ENCODE measurements at places on chromosomes 4 and X.

- DNase-seq: no peak
Observed at GRCh38 chr4:118265312-118266144, 87.3 kb downstream of the PRSS12 start.

DNA sequence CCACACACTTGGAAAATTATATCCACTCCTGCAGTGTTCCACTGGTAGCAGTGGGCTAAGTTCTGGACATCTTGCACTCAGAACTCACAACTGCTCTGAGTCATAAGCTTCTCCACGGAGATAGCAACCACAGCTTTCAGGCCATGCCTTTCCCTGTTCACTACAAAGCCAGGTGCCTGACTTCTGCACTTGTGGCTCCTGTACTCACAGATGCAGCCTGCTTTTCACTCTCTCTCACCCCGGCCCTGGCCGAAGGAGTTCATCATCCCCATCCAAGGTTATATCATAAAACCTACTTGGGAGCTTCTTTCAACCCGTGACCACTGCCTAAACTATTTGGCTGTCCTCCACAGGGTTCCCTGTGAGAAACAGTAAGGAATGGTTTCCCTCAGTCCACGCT lies 999.4 kb downstream of the GLUD2 start:
- no peak for DNase-seq

- DNase-seq: no peak
Observed at GRCh38 chrX:55907968-55908607, 190.5 kb downstream of the RRAGB start.

DNA sequence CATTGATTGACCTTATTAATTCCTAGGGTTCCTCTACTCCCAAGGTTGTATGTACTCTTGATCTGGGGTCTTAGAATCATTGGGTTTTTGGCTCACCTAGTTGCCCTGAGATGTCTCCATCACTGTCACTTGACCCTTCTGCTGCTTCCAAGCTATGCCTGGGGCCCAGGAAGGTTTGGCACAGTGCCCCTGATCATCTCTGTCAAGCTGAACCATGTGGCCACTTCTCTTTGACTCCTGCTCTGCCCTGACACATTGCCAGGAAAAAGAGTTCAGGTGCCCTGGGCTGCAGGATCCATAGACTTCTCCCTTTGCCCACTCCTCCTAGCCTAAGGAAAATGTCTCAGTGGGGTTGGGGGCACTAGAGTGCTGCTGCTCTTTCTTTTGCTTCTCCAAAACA lies 3.9 kb upstream of the CHST7 start:
- DNase-seq: no peak

DNA sequence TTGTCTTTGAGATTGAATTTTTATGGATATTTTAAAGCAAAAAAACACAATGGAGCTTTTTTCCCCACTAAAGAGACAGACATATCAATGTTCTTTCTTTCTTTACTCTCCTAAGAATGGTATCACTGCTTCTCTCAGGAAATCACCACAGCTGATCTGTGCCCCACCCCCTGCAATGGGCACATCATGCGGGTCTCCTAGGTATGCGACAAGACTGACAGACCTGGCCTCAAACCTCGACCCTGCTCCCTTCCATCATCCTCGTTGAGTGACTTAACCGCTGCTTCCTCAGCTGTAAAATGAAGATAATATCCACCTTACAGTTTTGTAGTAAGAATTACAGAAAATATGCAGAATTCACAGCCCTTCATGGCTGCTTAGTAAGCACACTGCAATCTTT lies 58.3 kb downstream of the LEF1 start:
- DNase-seq: no peak

DNA sequence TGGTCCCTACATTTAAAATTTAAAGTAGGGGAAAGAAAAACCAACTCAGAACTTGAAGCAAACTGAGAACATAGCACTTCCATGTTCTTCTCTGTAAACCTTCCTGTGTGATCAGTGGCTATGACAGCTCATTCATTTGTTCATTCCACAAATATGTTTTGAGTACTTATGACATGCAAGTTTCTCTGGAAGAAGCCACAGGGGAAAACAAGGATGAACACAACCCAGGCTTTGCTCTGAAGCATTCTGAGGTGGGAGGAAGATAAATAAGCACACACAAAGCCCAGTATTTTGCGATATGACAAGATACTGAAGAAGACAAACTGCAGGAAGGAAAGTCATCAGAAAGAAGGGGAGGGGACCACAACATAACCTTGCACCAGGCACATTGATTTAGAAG lies 96.4 kb downstream of the CHIC2 start:
- no peak for DNase-seq

- no peak for DNase-seq
Observed at GRCh38 chr4:154487145-154487544, 4.5 kb downstream of the DCHS2 start.

GRCh38 chr4:117077760-117078159 lies 7.6 kb downstream of the TRAM1L1 start:
- DNase-seq: no peak

DNA sequence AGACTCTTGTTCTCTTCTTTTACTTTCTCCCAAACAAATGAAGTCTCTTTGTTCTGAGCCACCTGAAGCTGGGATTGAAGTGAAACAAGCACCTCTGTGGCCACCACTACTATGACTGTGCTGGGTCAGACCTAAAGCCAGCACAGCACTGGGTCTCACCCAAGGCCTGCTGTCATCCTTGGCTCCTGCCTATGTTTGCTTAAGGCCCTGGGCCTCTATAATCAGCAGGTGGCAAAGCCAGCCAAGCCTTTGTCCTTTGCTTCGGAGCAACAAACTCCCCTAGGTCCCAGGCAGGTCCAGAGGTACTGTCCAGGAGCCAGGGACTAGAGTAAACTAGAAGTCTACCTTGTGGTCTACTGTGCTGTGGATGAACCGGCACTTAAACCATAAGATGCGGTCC lies 220.6 kb upstream of the ARSJ start:
- no peak for DNase-seq

DNA sequence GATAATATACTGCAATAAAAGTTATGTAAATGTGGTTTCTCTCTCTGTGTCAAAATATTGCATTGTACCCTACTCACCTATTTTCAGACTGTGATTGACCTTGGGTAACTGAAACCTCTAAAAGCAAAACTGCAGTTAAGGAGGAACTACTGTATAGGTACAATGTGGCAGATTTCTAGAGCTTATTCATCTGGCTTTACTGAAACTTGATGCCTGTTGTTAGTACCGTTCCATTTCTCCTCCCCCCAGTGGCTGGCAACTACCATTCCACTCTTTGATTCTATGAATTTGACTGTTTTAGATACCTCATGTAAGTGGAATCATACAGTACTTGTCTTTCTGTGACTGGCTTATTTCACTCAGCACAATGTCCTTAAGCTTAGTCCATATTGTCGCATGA lies 61.9 kb downstream of the HOPX start:
- DNase-seq: no peak

DNA sequence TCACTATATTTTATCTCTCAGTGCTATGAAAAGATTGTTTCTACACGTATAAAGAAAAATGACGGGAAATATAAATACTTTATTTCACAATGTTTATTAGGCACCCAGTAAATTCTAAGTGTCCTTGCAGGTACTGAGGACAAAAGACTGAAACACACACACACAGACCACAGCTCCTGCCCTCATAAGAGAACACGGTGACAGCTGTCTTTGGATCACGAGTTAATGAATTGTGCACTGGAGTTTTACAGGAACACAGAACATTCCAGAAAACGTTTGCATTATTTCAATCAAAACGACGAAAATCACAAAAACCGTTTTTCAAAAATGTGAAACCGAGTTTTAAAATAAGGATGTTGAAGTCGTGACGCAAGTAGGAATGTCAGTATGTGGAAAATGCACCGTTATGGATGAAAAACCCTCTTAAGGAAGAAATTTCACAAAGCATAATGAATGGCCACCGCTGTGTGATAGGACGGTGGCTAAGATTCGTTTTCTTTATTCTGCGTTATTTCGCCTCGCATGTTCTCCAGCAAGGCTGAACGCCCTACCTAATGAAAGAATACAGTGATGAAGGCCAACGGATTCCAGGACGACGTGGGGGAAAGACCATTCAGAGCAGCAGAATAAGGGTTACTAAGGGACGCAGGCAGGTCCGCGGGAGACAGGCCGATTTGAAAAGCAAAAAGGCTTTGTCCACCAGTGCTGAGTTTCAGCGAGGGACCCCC lies 24.2 kb downstream of the FAM156A start:
- DNase-seq: no peak

GRCh38 chr4:7970361-7970946 lies 30.8 kb upstream of the AFAP1 start:
- peak; percentile 19 for DNase-seq

GRCh38 chr4:155953151-155954117 lies at the start of gene CTSO:
CTSO (minus strand) TSS chr4:155953866; CDS start chr4:155953847, 19 bp downstream.
- DNase-seq: peak; percentile 85

DNA sequence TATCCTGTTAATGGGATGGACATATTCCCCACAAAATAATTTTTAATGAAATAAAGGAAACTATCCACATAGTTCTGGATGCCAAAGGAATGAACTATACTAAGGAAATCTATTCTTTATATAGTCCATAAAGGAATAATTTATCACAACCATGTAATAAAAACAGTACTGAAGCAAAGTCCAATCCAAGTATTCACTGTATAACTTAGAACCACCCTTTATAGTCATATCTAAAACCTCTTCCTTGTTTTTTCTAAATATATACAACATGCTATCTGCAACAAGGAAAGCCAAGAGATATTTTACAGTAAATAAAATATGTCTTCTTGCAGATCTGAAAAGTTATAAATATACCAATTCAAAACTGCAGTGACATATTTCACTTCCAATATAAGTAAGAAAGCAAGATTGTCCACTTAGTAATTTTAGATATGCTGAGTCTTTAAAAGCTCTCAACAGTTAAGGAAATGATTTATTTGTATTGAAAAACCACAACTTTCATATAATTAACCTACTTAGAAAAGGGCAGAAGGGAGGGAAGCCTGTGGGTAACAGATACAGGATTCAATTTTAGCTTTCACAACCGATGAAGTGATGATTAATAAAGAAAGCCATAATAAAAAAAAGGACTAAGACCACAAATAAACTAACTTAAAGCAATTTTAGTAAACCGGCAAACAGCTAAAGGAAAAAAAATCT lies 8.0 kb downstream of the NR3C2 start:
- DNase-seq: no peak

- DNase-seq: no peak
Observed at GRCh38 chr4:4446434-4446833, 59.5 kb downstream of the NSG1 start.

DNA sequence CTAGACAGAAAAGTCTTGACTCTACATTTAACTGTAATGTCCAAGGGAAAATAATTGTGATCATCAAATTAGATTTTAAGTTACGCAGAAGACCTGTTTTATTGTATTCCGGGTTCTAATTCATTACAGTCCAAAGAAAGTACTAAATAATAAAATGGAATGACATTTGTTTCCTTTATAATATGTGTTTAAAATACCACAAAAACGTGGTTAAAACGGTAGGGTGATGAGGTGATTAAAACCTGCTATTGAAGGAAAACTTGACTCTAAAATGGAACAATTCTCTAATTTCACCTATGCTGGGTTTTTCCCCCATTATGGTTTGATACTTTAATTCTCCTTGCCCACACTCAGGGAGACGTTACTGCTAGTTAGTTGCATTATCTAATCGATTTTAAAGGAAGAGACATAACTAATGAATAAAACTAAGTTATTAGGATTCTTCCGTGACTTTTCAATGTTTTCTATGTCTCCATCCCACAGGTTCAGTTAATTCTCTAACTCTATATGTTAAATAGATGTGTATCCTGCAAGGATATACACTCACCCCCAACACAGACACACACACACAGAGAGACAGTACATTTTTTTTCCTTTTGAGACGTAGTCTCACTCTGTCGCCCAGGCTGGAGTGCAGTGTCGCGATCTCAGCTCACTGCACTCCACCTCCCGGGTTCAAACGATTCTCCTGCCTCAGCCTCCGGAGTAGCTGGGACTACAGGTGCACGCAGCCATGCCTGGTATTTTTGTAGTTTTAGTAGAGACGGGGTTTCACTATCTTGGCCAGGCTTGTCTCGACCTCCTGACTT lies 80.8 kb downstream of the GK start:
- DNase-seq: no peak

- DNase-seq: no peak
Observed at GRCh38 chr4:14520171-14520570, 482.1 kb upstream of the CPEB2 start.

DNA sequence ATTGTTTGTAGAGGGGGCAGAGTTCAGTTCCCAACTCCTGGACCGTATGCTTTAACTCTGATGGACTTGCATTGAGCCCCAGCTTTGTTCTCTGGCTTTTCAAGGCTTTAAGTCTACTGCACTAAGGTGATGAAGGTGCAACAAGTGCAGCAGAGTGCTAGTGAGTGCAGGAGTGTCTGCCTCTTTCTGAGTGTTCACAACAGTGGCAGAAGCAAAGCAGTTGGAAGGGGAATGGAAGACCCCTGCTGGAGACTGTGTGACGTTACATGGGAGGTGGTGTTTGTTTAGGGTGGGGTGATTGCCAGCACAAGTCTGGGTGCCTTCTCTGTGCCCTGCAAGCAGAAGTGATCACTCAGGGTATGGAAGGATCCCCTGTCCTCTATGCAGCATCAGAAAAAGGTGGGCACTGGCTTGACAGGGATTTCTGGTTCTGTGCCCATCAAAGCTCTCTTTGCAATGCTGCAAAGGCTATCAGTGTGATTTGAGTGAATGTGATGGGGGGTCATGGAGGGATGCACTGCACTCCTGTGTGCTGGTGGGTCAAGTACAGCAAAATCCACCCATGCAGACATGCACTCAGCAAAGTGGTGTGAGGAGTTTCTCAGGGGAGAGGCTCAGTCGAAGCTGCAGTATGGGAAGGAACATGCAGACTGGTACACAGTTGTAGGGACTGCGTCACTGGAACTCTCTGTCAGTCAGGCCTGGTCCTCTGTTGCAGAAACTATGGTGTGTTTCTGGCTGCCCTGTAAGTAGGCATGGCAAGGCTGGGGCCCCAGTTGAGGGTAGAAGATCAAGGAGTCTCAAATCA lies 70.9 kb upstream of the UGT2B7 start:
- no peak for DNase-seq

DNA sequence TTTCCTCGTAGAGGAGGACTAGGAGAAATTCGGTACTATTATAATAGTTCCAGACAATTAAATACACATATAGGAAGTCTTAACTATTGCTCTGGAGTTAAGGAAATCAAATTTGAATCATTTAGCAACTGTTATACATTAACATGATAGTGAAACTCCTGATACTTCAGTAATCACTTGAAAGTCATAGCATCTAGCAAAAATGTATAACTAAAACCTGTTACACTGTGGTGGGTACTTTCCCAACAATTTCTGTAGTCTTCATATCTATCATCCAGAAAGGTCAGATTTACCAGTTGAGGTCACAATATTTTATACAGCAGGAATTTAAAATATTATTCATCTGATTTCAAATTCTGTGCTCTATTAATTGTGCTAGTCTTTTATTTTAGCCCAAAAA lies 669.6 kb upstream of the PCDH10 start:
- DNase-seq: no peak

Data from C1 segment of cervical spinal cord (tissue), 14 donors.